Stimulated activated CD8-positive, alpha-beta memory T cell treated with anti-CD3 and anti-CD28 coated beads, Interleukin-15, amount 100 ng/mL, for 24 hours (primary cell): ENCODE measurements at places on chromosomes 1 and 21.

DNA sequence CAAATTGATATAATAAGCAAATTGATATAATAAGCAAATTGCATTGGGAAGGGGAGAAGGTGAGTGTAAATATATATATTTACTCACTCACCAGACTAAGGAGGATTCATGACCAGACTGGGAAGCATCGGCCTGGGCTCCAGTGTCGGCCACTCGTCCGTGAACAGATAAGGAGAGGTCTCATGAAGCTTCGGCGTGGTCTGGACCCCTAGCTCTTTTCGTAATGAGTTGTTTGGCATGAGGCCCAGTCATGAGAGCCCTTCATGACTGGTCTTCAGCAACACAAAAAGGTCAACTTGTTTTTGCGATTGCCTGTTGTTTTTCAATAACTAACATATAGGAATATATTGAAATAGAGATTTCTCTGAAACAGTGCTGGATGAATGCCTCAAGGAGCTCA is 222.9 kb upstream of the KCNK2 start:
- no peak for DNase-seq

DNA sequence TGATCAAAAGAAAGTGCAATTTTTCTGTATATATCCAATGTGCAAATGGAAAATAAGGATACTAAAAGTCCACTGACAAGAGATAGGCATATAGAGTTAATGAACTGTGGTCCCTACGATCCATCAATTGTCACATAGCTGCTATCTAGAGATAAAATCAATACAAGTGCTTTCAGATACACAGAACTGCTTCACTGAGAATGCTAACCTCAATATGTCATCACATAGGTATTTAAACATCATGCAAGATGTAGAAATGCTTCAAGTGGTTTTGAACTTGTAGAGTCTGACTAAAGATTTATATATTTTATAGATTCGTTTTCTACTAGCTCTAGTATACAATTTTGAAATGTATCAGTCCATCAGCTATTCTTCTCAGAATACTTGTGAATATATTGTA is 1604.7 kb downstream of the PLA2G4A start:
- no peak for DNase-seq

- no peak for DNase-seq
Measured at GRCh38 chr1:93758842-93759515, 77.3 kb upstream of the BCAR3 start.

DNA sequence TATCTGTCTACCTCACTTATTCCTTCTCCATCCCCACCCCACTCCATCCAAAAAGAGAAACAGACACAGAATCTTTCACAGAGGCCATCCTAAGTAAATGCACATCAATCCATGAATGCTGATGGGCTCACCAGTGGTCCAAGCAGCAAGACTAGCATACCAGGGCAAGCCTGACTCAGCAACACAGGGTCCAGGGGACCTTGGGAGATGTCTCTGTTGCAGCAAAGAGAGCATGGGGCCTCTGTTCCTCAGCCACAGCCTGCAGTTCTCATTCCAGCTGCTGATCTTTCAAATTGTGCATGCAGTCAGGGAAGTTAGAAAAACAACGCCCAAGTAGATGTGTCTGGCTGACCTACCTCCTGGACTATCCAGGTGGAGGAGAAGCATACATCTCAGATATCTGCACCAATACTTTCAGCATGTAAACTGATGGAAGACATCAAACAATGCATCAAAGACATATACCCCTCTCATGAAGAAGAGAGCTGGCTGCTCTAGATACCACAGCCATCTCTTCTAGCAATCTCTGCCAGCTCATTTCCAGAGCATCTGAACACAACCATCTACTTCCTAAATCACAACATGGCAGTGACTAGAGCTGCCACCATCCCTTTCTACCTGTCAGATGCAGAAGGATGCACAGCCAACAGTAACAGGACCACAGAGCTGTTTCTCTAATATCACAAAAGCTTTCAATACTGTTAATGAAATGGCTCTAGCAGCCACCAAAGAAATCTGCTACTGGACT is 54.5 kb downstream of the CD34 start:
- no peak for DNase-seq

- DNase-seq, result no peak
Measured at GRCh38 chr1:90833466-90834110, 116.5 kb upstream of the BARHL2 start.

GRCh38 chr1:201217146-201217545 is 26.5 kb downstream of the IGFN1 start:
- DNase-seq, result no peak

GRCh38 chr1:198436276-198436675 is 104.2 kb downstream of the ATP6V1G3 start:
- no peak for DNase-seq

GRCh38 chr1:155326020-155326526 is 5.4 kb downstream of the RUSC1 start:
- DNase-seq, result no peak

DNA sequence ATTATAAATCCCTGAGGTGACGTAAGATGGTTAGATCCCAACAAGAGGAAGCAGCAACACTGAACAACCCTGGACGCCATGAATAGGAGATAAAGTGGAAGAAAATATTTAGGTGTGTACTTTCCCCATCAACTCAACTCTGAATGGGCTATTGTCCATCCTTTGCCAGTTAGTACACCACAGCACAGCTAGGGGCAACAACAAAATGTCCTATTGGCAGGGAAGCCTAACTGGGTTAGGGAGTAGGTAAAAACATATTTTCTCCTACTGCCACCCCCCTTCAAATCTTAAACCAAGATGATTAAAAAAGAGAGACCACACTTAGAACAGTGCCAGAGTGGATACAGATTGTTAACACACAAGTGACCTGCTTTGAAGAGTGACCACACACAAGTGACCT is 220.0 kb downstream of the LBR start:
- DNase-seq, result no peak

- no peak for DNase-seq
Measured at GRCh38 chr1:198686069-198686728, 47.4 kb downstream of the PTPRC start.

DNA sequence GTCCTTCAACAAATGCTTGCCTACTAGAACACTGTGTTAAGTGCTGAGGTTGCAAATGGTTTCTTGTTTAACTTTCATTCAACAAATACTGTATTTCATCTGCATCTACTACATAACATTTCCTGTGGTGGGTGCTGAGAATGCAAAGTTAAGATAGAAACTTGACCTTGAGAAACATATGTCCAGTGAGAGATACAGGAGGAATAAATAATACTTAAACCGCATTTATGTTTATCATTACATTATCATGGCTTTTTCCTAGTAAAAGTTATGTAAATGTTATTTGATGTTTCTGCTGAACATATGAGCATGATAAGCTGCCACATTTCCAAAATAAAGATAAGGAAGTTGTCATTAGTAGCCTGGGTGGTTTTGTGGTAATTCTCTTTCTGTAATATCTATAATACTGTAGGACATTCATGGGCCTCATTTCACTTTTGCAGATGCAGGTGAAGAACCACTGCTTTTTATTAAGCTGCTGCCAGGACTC is 590.4 kb downstream of the PLPP3 start:
- no peak for DNase-seq

DNA sequence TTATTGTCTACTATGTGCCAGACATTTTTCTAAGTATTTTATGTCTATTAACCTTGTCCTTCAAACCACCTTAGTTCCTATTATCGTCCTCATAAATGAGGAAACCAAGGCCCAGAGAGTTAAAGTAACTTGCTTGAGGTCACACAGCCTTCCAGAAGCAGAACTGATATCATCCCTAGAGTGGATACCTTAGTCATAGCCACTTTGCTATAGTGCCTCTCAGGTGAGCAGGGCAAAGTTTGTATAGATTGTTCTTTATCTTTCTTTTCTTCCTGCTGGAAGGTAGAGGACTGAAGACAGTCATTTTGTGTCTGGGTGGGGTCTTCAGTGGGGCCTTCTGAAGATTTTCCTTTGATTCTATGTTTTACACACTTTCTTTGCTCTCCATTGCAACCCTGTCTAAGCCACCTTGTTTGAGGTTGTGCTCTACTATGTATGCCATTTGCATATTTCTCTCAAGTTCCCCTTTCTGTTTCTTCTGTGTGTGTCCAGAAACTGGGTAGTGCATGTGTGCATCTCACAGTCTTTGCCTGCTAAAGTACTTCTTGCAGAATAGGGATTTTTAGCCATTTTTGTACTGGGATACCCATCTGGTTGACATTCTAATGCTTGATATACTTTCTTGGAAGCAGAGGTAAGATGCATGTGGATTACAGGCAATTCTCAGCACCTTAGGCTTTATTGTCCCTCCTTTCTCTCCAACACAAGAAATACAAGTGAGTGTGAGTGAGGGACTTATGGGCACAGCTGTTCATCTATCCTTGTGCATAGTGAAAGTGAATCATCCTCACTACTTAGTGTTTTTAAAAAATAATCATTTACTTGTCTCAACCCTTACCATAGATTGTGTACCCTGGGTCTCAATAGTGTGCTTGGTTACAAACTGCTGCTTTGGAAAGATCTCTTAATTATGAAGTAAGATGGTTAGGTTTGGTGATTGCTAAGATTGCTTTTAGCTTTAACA is 207.6 kb upstream of the HMCN1 start:
- no peak for DNase-seq

- DNase-seq, result no peak
Measured at GRCh38 chr1:228008391-228009115, 1.8 kb downstream of the WNT3A start.

GRCh38 chr1:155205969-155206593 is 1.6 kb downstream of the THBS3 start:
- no peak for DNase-seq

DNA sequence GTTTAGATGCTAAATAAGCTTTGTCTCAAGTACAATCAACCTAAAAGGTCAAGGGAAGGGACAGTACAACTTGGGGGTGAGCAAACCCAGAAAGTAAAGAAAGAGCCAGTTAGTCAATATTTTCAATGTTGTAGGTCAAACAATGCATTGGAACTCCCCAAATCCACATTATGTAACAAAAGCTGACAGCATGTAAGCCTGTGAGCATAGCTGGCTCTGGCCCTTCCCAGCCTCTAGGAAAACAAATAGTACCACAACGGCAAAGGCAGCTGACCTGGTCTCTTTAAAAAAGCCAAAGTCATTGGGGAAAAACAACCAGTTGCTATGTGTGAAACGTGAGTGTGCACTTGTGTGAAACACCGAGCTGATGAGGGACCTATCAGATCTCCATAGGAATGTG is 3.4 kb downstream of the CBR1 start:
- DNase-seq, result no peak

DNA sequence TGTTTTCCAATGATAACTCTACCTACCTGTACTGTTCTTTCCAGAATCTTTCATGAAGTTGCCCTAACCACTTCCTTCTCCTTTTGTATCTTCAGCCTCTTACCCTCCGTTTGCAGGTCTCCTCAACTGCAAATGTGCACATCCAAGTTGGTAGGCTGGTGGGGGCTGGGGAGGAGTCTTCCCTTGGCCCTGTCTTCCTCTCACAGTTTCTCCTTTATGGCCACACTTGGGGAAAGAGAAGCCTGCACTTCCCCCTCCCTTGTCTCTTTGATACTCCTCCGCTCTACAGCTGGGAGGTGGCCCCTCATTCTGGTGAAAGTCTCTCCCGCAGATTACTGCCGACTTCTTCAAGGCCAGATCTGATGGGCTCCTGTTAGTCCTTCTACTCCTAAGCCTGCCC is 26.9 kb upstream of the GPR88 start:
- no peak for DNase-seq

GRCh38 chr1:98458511-98459485 is 202.7 kb upstream of the SNX7 start:
- no peak for DNase-seq

GRCh38 chr1:19643602-19644394 is at the start of gene NBL1:
TSS of gene NBL1 (plus strand) at chr1:19644311. CDS start at chr1:19655031, 10,720 bp downstream.
- peak; percentile 34 for DNase-seq

DNA sequence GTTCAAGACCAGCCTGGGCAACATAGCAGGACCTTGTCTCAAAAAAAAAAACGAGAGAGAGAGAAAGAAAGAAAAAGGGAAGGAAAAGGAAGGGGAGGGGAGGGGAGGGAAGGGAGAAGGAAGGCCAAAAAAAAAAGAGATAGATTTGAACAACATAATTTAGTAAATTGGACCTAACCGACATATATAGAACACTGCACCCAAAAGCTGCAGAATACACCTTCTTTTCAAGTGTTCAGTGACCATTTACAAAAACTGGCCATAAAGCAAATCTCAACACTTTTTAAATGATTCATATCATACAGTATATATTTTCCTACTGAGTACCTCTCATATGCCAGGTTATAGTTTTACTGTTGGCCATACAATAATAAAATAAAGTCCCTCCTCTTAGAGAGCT is 6.9 kb downstream of the TSTD1 start:
- no peak for DNase-seq

- no peak for DNase-seq
Measured at GRCh38 chr1:95957748-95958147, 723.7 kb downstream of the RWDD3 start.

DNA sequence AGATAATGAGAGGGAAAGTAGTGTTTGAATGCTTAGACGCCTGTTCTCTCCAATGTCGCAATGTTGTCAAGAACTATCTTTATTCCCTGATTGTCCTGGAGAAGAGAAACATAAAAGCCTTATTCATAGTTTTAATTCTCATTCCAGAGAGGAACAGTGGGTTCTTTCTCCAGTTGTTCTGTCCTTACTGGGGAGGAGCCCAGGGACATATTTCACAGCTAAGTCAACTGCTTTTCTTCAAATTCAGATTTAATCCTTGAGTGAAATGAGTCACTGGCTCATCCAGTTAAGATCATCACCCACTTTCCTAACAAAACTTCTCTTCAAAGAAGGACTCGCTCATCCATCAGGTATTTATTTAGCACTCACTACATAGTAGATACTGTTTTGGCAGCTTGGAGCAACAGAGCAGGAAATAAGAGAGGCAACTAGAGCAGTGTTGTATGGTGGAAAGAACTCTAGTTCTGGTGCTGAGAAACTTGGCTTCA is 365.7 kb upstream of the USP24 start:
- no peak for DNase-seq

- DNase-seq, result no peak
Measured at GRCh38 chr1:166133857-166134256, 32.9 kb downstream of the FAM78B start.

DNA sequence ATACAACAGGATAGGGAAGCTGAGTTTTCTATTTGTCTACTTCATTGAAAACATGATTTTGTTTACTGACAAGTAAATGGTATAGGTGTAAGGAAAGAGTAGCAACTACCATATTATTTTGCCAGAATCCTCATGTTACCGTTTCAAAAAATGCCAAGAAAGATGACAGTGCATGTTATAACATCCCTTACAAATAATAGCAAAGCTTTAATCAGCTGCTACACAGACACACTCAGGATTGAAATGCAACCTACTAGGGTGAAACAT is 331.5 kb downstream of the CHRM3 start:
- DNase-seq, result no peak

DNA sequence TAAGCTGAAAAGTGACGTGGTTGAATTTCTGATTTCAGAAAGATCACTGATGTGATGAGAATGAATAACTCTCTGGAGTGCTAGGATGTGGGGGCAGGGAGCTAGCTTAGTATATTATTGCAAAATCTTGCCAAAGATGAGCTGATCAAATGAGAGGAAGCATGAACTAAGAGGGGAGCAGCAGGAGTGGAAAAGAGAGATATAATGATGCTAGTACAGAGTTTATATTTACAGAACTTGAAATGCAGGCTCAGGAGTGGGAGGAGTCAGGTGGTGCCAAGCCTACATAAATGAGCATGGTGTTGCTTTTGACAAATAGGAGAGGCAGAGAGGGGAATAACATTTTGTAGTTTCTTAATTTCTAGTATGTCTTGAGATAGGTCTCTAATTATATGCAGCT is 38.1 kb upstream of the NBL1 start:
- no peak for DNase-seq

- no peak for DNase-seq
Measured at GRCh38 chr1:32066489-32066873, 6.3 kb upstream of the TMEM39B start.

GRCh38 chr21:31460980-31461379 is 116.9 kb upstream of the TIAM1 start:
- DNase-seq, result no peak

GRCh38 chr1:83942914-83943313 is 56.0 kb downstream of the TTLL7 start:
- no peak for DNase-seq
